ENCODE measurements at places on chromosomes 12 and 14. TPM values are rescaled to one million over a fixed set of nuclear protein-coding genes. Genes with fewer than 3 reads are reported as not detected.

The ATXN3 gene
- polyA plus RNA-seq, result 37.7 TPM

The SOAT2 gene
- polyA plus RNA-seq, result 3.0 TPM

- DNase-seq, result peak; percentile 15
Measured at GRCh38 chr12:56759263-56759908, 3.7 kb upstream of the HSD17B6 start.

The A2M gene
- 222 TPM for polyA plus RNA-seq

The KLRG1 gene
- 2.2 TPM for polyA plus RNA-seq

The PACS2 gene
- polyA plus RNA-seq, result 84.1 TPM

GRCh38 chr12:79933532-79934264, 1.2 kb downstream of the PPP1R12A start:
- peak; percentile 27 for DNase-seq

GRCh38 chr12:109098183-109098604, 797 bp downstream of the UNG start:
- no peak for DNase-seq

The FRS2 gene
- polyA plus RNA-seq, result 37.1 TPM

DNA sequence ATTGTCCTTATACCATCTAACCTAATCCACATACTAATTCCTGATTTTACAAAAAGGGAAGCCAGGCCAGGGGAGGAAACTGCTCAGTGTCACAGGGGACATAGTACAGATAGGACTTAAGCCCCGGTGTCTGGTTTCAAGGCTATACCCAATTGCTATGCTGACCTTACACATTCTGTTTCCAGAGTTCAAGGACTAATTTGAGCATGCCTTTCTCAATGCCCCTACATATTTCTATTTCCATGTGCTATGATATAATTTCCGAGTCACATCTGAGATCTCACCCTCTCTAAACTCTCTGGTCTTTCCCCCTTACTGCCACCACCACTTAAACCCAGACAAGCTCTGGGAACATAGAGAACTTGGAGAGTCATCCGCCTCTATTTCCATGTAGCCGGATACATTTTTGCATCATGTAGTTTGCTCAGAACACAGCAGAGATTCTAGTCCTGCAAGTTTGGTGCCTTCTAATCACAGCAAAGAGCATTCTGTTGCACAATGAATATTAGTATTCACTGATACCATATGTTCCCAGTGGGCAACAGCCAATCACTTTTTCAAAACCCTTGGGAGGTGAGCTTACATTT, 34.2 kb downstream of the PPM1H start:
- DNase-seq, result no peak

DNA sequence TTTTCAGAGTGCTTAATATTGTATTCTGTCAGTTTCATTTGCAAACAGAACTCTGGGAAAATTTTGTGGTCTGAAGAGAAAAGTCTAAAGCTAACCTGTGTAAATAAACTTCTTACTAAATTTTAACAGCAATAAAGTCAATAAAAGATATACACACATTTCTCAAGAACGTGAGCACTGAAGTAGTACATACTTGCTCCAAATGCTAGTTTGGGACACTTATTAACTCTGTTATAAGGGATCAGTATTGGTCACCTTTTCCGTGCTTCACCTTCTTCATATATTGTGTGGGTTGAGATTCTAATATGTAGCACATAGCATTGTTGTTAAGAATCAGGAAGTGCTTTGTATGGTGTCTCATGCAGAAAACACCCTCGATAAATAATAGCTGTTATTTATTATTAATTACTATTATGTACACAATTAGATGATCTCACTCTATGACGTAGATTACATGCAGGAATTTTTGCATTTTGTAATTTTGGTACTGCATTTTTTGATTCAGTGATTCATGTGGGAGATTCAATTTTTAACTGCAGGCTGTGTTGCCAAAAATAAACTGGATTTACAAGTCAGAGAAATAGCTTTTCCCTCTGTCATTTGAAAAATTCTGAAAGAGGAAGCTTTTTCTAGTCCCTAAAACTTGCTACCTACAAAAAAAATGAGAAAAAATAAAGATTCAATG, 300.9 kb downstream of the ACSS3 start:
- DNase-seq, result no peak

- DNase-seq, result no peak
Measured at GRCh38 chr14:95309261-95310051, 10.3 kb downstream of the CLMN start.

DNA sequence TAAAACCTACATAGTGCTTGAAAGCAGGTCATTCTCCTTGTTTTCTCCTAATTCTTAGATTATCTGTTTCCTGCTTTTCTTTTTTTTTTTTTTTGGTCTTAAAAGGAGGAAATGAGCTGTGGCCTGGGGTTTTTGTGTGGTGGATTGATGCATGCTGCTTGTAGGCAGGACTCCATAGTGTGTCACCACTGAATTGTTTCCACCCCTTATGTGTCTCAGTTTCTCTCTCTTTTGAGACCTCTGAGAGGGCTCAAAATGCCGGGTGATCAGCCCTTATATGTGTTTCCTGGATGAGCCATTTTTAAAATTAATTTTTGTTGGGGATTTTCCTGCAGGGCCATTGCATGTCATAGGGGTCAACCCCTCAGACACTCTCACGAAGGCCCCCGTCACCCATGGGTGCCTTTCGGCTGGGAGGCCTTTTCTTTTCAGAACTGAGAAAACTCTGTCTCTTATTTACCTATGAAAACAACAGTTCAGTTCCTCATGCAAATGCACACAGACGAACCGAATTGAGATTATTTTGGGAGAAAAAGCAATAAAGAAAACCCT, 32.0 kb upstream of the LRRK2 start:
- no peak for DNase-seq

DNA sequence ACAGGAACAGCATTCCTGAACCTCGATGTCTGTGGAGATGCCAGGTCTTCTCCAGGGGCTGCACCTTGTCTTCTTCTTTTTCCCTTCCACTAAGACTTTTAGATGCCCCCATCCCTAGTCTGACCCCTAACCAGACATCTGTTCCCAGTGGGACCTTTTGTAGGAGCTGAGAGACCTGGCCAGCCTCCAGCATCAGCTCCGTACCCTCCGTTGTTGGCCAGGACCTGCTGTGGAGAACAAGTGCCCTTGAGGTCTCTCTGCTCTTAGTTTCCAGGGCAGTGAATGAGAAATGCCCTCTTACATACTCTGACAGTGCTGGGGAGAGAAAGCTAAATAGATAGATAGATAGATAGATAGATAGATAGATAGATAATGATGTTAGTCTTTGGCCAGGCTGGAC, 16.8 kb upstream of the SDR39U1 start:
- DNase-seq, result no peak

DNA sequence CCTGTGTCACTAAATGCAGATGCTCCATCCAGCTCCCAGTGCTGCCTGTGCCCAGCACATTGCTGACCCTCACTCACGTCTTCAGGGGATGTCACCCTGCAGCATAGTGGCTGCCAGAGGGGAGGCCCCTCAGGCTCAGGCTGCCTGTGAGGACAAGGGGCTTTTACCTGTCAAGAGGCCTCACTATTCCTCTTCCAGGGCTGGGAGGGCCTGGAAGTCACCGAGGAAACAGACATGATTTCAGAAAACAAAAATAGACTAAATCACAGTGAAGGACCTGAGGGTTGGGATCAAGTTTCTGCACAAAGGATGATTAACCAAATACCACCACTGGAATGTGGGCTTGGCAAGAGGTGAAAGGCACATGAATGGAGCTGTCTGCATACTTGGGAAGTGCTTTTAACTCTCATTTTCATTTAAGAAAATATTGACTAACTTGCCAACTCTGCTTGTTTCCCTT, 1202.3 kb downstream of the BCL11B start:
- DNase-seq, result peak; percentile 78

- no peak for DNase-seq
Measured at GRCh38 chr14:101506926-101507835, 54.1 kb upstream of the DIO3 start.

DNA sequence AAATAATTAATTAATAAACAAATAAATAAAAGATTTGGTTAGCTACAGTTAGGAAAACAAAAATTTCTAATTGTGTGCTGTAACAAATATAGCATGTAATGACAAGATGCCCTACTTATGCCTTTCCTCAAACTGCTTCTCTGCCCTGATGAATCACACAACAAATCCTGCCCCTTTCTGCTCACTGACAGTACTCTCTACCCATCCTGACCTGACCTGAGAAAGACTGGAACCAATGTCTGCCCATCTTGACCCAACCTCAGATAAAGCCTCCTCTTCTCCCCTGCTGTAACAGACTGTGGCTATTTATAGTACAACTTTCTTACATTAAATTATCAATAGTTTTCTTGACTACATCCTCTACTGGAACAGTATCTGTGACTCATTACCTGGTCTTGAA, 43.7 kb downstream of the PPP1R13B start:
- DNase-seq, result no peak

DNA sequence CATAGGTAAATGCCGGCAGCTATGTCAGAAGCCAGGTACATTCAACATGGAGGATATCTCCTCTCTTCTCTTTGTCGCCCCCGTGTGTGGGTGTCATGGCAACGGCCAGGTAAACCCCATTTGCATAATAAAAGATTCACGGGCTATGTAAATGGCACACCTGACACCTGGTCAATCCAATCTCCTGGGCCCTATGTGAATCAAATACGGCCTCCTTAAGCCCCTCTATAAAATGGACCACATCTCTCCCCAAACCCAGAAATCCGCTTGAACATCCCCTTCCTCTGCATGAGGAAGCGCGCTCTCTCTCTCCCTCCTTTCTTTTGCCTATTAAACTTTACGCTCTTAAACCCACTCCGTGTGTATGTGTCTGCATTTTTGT, 363.7 kb downstream of the SOX5 start:
- no peak for DNase-seq

DNA sequence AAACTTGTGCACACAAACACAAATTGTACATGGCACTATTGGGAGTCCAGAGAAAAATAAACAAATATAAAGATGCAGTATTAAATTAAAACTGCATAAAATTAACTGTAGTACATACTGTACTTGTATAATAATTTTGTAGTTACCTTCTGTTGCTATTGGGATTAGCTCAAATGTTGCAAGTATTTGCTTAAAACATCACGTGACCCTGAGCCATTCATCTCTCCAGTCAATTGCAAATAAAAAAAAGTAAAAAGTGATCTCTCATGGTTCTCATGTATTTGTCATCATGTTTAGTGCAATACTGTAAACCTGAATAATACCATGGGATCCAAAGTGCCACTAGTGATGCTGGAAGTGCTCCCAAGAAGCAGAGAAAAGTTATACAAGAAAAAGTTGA, 88.1 kb upstream of the NAV3 start:
- DNase-seq, result no peak

DNA sequence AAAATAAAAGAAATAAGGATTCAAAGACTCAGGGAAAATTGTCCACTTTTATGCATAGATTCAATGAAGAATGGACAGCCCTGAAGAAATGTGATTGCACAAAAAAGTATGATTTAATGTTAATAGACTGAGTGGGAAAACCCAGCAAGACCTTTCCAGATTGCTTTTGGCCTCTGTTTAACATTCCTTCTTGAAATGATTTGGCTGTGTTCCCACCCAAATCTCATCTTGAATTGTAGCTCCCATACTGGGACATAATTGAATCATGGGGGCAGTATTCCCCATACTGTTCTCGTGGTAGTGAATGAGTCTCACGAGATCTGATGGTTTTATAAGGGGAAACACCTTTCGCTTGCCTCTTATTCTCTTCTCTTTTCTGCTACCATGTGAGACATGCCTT, 1316.9 kb upstream of the SEL1L start:
- DNase-seq, result no peak

DNA sequence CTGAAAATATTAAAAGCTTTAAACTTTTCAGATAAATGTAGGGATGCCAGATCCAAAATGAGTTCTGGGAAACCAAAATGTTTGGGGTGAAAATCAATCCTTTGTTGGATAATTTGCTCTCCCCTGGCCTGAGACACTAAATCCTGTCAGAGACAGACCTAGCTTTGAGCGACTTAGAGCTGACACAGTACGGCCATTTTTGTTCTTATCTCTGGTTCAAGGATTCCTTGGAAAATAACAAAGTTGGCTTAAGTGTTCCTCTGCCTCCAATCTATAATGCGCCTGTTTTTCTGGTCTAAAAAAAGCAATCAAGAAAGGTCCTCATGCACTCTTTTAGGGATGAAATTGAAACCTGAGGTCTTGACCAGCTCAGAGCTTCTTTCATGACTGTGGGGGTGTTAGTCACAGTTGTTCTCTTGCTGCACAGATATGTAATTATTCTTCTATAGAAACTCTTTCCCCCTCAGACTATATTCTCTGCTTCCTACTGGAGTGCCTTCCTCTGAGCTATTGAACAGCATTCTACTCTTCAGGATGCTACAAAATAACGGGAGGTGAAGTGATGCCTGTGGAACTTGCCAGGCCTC, 52.3 kb upstream of the EGLN3 start:
- no peak for DNase-seq

DNA sequence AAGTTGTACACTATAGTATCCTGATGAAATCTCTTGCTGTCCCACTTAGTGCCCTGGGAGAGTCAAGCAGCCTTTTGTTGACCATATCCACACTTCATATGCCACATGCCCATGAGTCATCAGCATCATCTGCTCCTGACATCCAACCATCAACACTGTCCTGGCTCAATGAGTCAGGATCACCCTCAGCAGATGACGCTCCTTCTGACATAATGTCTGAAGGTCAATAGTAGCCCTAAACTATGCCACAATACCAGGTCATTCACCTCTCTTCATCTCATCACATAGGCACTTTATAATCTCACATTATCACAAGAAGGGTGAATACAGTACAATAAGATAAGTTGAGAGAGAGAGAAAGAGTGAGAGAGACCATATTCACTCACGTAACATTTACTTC, 369.0 kb upstream of the FAR2 start:
- no peak for DNase-seq

DNA sequence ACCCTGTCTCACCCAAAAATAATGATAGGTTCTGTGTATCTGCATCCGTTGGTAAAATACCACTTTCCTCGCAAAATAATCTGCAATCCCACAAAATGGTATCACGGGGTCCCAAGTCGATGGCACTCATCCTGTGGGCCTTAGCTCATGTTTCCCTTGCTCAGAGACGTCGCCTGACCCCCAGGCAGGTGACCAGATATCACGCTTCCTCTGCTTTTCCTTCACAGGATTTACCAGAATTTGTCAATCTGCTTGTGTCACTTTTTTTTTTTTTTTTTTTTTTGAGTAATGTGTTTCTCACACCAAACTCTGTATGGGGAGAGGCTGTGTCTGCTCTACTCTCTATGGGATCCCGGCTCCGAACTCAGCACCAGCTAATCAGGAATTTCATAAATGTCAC, 162.7 kb downstream of the PRKCH start:
- DNase-seq, result no peak

The DNAI7 gene
- polyA plus RNA-seq, result 6.3 TPM

The SIX4 gene
- polyA plus RNA-seq, result 7.0 TPM

The PSMC6 gene
- polyA plus RNA-seq, result 120 TPM

DNA sequence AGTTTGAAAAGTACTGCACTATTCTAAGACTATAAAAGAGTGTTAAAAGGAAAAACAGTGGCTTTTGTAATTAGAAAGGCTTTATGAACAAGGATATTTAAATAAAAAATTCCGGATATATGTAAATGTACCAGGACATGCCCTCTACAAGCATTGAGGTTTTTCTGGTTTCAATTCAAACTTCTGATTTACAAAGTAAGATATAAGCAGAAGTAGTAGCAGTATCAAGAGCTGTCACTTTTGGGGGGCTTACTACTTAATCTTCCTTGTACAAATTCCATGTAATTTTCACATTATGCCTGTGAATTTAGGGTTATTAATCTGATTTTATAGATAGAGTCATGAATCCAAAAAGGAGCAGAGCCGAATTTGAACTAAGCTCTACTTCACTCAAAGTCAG, 170.3 kb upstream of the ATP2B1 start:
- DNase-seq, result no peak

The MGP gene
- 52.6 TPM for polyA plus RNA-seq

- no peak for DNase-seq
Measured at GRCh38 chr14:104361921-104362681, 217.5 kb upstream of the C14orf180 start.

GRCh38 chr12:54585243-54585642, 3.2 kb downstream of the PPP1R1A start:
- no peak for DNase-seq

The FERMT2 gene
- polyA plus RNA-seq, result 162 TPM
